C1 segment of cervical spinal cord (tissue), 14 donors: ENCODE measurements at places on chromosomes 6 and 20.

DNA sequence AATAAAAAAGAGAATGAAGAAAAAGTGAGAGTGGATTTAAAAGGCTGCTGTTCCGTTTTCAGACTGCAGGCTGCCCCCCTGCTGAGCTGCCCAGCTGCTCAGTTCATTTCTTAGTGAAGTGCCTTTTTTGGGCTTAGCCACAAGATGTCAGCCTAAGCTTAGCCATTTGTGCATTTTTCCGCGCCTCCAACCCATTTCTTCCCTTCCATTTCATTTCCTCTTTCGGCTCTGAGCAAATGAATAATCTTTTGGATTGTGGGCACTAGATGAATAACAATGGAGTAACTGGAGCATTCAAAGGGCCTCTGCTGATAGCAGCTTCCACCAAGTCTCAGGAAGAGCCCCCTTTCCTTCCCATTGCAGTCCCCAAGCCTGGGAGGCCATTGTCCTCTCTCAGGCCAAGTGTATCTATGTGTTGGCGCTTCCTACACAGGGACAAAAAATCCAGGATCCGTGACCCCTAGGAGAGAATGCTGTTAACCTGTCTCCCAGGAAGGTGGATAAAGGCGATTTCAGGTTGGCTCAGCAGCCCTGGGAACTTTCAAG, 83.5 kb upstream of the SPTLC3 start:
- DNase-seq: peak; percentile 45

DNA sequence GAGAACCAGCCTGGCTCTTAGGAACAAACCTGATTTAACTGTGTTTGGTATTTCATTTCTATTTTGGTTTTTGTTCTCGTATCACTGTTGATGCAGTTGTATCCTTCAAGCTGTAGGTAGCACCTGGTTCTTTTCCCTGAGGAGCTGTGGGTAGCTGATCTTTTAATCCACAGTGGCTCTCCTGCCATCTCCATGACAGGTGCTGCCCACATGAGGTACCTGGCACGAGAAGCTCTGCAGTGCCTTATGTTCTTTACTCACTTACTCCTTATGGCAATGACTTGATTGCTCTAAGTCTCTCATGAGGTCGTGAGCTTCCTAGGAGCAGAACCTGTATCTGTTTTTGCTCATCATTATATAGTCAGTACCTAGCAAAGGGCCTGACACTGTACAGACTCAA, 74.3 kb upstream of the EMILIN3 start:
- no peak for DNase-seq

DNA sequence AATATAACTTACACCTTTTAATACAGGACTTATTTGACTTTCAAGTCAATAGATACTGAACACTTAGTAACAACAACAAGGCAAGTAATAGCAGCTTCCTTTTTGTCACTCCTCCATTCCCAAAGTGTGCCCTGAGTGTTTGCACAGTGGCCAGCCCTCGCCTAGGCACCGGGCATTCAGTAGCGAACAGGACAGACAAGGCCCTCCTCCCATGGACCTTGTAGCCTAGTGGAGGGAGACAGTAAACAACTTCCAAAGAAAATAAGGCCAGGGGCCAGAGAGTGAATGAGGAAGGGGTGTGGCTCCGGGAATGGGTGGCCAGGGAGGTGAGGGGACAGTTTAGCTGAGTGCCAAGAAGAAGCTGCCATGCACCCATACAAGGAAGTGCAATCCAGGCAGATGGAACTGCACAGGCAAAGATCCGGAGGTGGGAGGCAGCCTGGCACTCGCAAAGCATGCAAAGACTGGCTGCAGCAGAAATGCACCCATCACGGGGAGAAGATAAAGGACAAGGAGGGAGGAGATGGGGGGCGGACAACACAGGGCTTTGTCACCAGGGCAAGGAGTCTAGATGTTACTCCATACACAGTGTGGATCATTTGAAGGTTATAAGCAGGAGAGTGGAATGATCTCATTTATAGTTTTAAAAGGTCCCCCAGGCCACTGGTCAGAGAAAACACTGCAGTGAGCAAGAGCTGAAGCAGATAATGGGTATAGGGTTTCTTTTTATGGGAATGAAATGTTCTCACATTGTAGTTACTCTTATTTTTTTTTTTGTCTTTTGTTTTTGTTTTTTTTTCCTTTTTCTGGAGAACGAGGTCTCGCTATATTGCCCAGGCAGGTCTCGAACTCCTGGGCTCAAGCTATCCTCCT, 32.2 kb downstream of the ATP9A start:
- DNase-seq: no peak

- DNase-seq: no peak
Measured at GRCh38 chr6:165515963-165516624, 146.9 kb downstream of the PDE10A start.

GRCh38 chr6:79373880-79374279, 139.4 kb upstream of the HMGN3 start:
- DNase-seq: no peak

DNA sequence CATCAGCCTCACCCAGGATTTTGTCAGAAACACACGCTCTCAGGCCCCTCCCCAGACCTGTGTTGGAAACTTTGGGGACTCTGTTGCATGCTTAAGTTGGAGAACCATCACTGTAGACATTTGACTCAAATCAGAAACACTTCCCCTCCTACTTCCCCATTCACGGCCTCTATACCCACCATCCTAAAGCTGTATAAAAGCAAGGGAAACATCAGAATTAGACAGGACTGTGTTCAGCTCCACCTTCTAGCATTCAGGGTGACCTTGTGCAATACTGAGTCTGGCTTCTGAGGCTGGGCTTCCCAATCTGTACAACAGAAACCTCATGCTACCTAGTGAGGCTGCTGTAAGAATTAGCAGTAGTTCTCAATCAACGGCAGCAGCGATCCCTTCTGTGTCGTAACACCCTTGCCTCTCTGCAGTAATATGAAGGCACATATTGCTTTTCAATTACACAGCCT, 252.3 kb downstream of the LY86 start:
- no peak for DNase-seq

DNA sequence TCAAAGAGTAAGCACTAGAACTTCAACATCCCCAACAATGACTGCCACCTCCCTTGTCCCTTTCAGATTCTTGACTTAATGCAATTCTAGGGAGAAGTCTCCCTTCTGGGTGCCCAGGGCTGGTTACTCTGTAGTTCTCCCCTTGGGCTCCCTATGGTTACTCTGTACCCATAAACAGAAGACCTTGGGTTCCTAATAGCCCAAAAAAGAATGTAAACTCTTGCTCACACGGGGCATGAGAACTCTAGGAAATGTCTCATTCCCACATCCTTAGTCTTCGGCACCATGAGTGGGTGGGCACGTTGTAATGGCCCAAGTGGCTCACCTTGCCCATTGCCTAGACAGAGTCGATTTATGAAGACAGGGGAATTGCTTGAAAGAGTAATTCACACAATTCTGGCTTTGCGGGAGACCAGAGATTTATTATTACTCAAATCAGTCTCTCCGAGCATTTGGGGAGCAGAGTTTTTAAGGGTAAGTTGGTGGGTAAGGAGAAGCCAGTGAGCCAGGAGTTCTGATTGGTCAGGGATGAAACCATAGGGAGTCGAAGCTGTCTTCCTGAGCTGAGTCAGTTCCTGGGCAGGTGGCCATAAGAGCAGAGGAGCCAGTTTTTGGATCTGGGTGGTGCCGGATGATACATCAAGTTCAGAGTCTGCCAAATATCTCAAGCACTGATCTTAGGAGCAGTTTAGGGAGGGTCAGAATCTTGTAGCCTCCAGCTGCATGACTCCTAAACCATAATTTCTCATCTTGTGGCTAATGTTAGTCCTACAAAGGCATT, 61.2 kb upstream of the SIRPG start:
- DNase-seq: no peak
